Smooth muscle cell of the brain vasculature (primary cell): ENCODE measurements at places on chromosomes 1 and 21.

DNA sequence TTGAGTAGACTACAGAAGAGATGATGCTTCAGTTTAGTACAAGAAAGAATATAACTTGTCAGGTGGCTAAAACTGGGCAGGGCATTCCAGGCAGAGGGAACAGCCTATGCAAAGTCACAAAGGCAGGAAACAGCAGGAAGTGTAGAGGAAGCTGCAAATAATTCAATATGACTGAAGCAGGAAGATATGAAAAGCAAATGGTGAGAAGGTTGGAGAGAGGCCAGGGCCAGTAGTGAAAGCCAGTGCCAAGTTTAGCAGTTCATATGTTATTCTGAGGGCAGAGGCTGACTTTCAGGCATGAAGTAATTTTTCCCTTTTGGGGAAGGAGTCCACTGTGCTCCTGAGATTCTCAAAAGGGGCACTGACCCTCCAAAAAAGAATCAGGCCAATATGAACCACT is 8.0 kb upstream of the YBX1 start:
- DNase-seq, result no peak

DNA sequence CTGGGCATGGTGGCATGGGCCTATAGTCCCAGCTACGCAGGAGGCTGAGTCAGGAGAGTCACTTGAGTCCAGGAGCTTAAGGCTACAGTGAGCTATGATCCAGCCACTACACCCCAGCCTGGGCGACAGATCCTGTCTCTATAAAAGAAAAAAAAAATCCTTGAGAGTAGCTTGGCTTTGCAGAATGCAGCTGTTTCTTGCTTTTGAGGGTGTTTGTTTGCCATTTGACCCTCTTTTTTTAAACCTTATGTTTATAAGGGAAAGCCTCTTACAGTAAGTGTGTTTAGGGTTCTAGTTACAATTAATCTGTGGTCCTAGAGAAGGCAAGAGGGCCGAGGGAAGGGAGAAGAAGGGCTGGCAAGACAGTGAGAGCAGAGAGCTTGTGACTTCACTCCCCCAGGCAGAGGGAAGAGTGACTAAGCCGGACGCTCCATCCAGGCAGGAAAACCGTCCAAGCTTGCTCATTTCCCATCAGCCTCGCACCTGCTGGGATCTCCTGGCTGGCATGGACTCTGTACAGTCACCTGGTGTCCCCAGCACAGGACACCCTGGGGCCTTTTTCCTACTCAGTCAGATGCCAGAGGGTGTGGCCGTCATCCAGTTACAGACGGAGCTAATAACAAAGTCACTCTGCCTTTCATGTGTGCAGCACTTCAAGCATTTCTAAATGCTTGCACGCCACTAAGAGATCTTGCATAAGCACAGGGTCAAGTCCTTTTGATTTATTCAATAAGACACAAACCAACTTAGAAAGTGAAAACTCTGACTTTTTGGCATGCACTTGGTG is 55.5 kb upstream of the PSEN2 start:
- DNase-seq, result peak; percentile 45

DNA sequence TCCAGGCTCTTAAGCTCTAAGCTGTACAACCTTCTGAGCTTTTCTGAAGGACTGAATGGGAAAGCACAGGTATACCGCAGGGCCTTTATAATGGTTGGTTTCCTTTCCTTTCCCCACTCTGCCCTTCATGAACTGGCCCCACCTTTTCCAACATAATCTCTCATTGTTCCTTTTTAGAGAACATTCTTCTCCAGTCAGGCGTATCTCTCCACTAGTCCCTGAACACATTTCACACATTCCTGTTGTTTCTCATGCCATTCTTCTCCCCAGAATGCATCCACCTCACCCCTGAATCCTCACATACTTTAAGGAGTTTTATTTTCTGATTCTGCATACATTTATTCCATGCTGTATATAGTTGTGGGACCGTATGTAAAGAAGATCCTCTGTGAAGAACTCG is 41.3 kb downstream of the PGM1 start:
- DNase-seq, result no peak

DNA sequence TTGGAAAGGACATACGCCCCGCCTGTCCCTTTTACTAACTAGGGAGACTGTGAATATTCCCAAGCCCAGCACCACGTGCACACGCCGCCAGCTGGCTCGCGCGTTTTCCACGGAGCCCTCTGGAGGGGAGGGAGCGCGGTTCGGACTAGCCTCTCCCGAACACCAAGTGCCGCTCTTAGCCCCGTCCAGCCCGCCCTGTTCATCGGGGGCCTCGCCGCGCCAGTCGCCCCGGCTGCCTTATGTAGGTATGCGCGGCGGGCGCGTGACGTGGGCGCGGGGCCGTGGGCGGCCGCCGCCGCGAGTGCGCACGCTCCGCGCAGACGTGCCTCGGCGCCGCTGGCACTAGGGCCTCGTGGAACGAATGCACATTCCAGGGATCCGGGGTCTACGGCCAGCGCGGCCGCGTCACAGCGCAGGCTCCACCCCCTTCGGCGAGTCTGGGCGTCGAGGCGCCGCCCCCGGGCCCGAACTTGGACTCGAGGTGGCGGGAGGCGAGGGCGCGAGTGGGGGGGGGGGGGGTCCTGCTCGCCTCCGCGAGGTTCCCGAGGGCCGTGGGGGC is 767 bp upstream of the IRF2BP2 start:
- DNase-seq, result peak; percentile 83

- no peak for DNase-seq
Observed at GRCh38 chr1:156076609-156077429, 5.4 kb downstream of the MEX3A start.
